NCI-H774 (cell line): ENCODE measurements at places on chromosomes 6 and 20.
A peak's percentile ranks its signal among the peaks of the same experiment; 100 is the strongest.

- DNase-seq, result no peak
Measured at GRCh38 chr20:3777716-3778629, 3.3 kb downstream of the SPEF1 start.

GRCh38 chr20:34475979-34476736 lies 40.1 kb upstream of the DYNLRB1 start:
- DNase-seq, result no peak

- DNase-seq, result no peak
Measured at GRCh38 chr6:160419488-160419887, 71.3 kb downstream of the SLC22A3 start.

DNA sequence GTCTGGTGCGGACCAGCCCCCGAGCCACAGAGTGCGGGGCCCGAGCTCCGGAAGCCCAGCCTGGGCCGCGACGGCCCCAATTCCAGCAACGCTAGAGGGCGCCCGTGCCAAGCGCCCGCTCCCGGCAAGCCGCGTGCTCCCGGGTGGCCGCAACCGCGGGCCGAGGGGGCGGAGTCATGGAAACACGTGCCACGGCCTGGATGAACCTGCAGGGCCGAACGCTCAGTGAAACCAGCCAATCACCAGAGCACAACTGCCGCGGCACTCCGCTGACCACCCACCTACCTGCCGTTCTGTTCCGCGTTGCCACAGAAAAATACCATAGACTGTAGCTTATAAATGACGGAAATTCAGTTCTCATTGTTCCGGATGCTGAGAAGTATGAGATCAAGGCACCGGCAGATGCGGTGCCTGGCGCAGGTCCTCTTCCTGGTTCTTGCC lies 85.7 kb upstream of the FOXC1 start:
- DNase-seq, result peak; percentile 64

- DNase-seq, result no peak
Measured at GRCh38 chr6:155130161-155130853, 133.5 kb upstream of the CLDN20 start.

GRCh38 chr20:32019156-32019510 lies 8.9 kb downstream of the CCM2L start:
- peak; percentile 54 for DNase-seq

GRCh38 chr6:87070741-87071140 lies 24.2 kb downstream of the CGA start:
- no peak for DNase-seq

GRCh38 chr6:6783721-6784120 lies 195.2 kb downstream of the LY86 start:
- DNase-seq, result no peak

GRCh38 chr6:31752739-31753319 lies 9.6 kb upstream of the SAPCD1 start:
- DNase-seq, result no peak

- DNase-seq, result no peak
Measured at GRCh38 chr6:135281964-135282363, 100.9 kb downstream of the MYB start.

- DNase-seq, result no peak
Measured at GRCh38 chr20:431012-431904, 23.2 kb downstream of the RBCK1 start.

- DNase-seq, result no peak
Measured at GRCh38 chr20:49517805-49518100, 35.3 kb upstream of the KCNB1 start.

- DNase-seq, result no peak
Measured at GRCh38 chr6:133761706-133762105, 127.2 kb upstream of the TCF21 start.

GRCh38 chr20:63903796-63904561 lies 9.1 kb downstream of the DNAJC5 start:
- DNase-seq, result no peak

- DNase-seq, result no peak
Measured at GRCh38 chr6:3683331-3683730, 68.2 kb downstream of the PXDC1 start.

DNA sequence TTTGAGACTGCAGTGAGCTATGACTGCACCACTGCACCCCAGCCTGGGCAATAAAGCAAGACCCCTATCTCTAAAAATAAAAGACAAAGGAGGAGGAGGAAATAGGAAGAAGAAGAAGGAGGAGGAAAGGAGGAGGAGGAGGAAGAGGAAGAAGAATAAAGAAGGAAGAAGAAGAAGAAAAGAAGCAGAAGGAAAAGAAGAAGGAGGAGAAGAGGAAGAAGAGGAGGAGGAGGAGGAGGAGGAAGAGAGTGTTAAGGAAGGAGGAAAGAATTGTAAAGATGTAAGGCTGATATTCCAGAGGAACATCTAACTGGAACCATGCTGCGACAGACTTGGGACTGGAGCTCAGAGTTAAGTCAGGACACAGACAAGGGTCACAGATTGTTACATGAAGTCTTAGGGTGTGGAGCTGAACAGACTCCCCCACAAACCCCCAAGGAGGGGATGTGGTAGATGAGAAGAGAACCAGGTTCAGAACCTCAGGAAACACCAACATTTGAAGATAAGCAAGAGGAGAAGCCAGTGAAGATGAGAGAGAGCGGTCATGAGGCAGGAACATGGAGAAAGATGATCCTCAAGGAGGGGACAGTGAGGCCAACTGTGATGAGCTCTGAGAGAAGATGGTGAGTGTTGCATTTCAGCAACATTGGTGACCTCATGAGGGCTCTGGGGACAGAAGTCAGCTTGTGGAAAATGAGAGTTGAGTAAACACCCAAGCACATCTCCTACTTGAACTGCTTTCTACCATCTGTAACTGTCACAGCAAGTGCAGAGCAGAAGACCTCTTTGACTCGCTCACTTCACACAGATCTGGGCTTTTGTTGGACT lies 118.2 kb downstream of the CD164 start:
- DNase-seq, result no peak

DNA sequence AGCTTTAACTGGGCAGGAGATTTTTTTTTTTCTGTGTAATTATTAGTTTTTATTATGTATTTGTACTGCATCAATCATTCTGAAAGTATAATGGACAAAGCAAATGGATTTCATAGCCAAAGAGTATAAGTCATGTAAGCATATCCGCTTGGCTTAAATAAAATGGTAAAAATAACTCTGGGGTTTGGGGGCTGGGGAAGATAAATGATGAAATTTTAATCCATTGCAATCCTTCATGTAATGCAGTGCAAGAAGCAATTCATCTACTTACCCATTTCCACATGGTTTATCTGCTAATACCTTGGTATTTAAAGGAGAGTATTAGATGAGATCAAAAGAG lies 781.4 kb downstream of the QKI start:
- no peak for DNase-seq

DNA sequence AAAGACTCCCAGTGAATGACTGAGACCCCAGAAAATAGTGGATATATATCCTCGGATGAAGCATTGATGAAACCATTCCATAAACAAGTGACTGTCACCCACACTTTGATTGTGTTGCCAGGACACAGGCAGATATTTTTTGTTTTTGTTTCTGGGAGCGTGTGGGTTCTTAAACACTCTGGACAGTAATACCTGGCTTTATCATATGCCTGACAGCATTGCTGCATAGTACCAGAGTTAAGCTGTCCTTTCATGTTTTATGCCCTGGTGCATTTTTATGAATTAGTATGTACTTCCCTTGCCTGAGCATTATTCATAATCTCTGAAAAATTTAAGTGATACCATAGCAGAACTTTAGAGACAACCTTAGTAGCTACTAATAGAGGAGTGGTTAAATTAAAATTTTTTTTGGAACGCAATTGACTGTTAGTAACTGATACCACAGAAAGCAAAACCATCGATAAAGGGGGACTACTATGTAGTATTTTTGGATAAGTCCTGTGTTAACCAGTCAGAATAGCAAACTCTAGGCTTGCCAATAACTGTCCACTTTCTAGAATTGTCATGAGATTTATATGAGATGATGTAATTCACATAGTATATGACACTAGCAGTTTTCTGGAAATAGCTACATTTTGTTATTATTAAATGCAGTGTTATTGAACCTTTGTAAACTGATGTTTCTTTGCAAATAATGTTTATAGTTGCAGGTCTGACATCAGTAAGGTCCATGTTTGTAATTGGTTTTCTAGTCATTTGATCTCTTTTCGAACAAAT lies 30.4 kb downstream of the SENP6 start:
- DNase-seq, result no peak

DNA sequence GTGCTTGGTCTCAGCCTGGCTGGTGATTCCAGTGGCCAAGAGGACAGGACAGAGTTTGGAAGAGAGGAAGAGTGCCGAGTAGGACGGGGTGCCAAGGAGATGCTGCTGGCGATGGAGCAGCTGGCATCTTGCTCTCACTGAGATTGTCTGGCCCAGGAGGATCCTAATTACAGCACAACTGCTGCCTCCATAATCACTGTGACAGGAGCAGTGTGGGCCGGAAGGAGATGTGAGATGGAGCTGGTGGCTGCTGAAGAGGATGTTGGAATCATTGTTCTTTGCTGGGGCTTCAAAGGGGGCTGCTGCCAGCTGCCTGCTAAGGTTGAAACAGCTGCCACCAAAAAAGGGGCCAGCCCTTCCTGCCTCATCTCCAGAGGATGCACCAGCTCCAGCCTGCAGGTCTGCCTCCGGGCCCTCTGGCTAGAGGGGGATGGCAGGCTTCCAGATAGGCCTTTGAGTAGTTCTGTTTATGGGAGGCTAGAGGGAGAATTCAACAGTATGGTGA lies 214.4 kb downstream of the RNF144B start:
- DNase-seq, result no peak

- DNase-seq, result peak; percentile 12
Measured at GRCh38 chr6:63573899-63574553, 1.7 kb downstream of the LOC128125822 start.

DNA sequence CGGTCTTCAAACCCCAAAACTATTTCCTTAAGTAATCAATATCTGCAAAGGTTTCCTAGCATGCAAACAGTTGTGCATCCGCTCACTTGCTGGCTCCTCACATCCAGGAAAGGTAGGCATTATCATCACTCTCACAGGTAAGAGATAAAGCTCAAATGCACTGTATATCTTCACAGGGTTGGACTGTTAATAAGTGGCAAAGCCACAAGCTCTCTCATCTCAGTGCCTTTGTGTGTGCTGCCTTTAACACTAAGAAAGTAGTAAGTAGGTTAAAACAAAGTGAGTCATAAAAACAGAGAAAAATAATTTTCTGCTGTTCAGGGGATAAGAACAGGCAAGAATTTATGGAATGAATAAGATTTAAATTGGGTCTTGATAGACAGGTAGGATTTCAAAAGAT lies 21.3 kb downstream of the MAN1A1 start:
- no peak for DNase-seq

GRCh38 chr6:49233483-49233882 lies 229.6 kb downstream of the MMUT start:
- DNase-seq, result no peak

DNA sequence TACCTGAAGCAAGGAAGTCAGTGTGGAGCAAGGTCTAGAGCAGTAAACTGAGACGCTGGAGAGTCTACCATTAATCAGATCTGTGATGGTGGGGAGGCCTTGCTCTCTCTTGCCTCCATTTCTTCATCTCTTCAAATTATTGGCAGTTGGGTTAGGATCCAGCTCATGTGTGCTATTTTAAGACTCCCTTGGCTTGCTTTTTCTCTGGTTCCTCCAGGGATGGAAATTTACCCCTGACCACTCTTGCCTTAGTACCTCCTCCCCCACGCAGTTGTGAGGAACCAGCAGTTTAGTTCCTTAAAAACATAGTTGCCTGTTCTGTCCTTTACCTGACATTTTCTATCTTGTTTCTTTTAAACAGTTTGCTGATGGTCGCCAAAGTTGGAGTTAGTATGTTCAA lies 7.4 kb downstream of the TMEM14C start:
- no peak for DNase-seq

GRCh38 chr20:17579369-17580039 lies 9.6 kb downstream of the DSTN start:
- DNase-seq, result no peak

DNA sequence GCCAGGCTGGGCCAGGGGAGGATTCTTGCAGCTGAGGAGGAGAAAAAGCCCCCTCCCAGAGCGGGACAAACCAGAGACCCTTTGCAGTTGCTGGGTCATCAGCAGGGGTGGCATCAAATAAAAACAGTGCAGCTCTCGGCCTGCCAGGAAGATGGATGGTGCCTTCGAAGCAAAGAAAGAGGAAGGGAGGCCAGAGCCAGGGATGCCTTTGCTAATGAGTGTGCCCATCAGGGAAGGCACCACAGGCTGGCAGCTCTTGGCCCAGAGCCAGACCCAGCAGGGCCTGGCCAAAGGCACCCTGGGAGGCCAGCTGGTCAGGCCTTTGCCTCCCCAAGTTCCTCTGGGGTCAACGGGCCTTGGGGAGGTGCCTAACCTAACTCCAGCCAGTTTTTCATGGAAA lies 26.3 kb upstream of the ZNF318 start:
- DNase-seq, result peak; percentile 28

GRCh38 chr6:90293319-90293953 lies 3.2 kb downstream of the BACH2 start:
- DNase-seq, result no peak

GRCh38 chr6:113560908-113561307 lies 296.2 kb upstream of the MARCKS start:
- no peak for DNase-seq

GRCh38 chr20:7361321-7361720 lies 578.9 kb downstream of the HAO1 start:
- no peak for DNase-seq

- DNase-seq, result peak; percentile 78
Measured at GRCh38 chr6:158849899-158850806, 31.0 kb upstream of the EZR start.

DNA sequence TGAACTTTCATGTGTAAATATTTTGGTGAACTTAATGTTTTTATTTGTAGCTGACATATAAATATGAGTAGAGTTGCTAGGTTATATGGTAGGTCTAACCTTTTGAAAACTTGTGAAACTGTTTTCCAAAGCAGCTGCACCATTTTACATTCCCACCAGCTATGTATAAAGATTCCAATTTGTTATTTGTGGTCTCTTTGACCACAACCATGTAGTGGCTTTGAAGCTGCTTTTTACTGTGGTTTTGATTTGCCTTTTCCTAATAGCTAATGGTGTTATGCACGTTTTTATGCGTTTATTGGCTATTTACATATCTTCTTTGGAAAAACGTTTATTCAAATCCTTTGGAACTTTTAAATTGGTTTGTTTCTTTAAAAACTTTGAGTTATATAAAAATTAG lies 10.3 kb downstream of the CST3 start:
- no peak for DNase-seq

GRCh38 chr6:51394061-51394460 lies 575.4 kb downstream of the TFAP2B start:
- DNase-seq, result no peak

DNA sequence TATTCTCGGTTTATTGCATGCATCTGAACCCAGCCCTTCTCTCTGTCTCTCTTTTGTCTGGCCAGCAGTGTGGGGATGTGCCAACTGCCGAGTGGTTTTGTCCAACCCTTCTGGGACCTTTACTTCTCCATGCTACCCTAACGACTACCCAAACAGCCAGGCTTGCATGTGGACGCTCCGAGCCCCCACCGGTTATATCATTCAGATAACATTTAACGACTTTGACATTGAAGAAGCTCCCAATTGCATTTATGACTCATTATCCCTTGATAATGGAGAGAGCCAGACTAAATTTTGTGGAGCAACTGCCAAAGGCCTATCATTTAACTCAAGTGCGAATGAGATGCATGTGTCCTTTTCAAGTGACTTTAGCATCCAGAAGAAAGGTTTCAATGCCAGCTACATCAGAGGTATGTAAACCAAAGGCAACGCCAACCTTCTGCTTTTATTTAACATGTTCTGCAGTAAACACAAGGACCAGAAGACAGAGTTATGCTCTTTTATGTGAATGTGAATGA lies 65.8 kb downstream of the ADGRG6 start:
- DNase-seq, result no peak
